Gastrocnemius medialis (tissue), 4 donors: ENCODE measurements at places on chromosomes 3 and 15.

DNA sequence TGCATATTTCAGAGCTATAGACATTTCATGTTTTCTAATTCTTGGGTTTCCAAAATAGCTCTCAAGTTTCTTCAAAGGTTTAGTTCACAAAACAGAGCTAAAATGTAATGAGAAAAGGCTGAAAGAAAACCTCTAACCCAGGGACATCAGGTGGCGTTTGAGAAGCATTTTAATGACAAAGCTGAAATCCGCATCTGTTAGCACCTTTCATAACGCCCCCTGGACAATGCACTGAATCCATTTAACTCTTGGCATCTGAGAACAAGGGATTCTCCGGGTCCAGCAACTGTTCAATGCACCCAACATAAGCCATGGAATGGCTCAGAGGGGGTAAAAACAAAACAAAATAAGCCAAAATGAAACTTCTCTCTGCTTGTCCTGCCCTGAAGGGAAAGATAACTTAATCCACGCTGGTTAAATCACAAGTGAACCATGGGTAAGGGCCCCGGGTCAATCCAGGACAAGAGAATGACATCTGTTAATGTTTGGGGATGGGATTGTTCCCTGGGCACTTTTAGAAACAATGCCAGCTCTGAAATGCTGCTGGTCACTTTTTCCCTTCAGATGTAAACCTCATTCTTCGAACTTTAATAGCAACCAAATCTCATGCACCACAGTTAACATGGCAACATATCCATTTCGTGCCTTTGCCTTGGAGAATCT lies 466.2 kb upstream of the ADAMTS9 start:
- DNase-seq = no peak

DNA sequence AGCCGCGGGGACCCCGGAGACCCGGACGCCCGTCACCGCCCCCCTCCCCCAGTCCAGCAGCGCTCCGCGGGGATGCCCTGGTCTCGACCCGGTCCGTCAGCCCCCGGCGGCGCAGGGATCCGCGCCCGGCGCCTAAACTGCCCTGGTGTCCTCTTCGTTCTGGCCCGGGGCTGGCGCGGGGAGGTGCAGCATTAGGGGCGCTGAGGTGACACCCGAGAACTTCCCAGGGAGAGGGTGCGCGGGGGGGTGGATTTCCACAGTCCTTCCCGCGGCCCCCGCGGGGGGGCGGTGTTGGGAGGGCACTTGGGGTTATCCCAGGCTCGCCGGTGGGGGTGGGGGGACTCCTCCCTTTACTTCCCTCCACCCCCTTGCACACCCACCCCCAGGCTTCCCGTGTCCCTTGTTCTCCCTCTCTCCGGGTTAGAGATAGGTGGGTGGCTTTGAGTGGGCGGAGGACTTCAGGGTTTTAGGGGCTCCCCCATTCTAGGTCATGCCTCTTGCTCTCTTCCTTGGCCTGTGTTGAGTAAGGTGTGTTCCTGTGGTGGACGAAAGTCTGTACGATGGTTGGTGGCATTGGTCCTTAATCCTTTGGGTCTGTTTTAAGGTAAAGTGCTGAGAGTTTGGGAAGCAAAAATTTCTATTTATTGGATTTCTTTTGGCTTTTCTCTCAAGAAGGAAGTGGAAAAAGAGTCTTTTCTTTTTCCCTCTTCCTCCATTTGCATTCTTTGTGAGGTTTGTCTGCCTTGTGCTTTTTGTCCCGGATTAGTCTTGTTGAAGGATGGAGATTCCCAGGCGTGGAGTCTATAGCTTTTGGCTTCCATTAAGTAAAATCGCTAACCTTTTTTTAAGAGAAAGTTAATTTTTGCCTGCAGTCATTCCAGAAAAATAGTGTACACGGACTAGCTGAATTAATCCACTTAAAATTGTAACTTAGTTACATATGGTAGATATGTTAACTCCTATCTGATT lies 811 bp downstream of the SKIL start:
- DNase-seq = peak; percentile 88

GRCh38 chr3:187518207-187518606 lies 150.0 kb downstream of the RTP4 start:
- DNase-seq = no peak

GRCh38 chr3:187594272-187594671 lies 75.9 kb downstream of the SST start:
- no peak for DNase-seq

DNA sequence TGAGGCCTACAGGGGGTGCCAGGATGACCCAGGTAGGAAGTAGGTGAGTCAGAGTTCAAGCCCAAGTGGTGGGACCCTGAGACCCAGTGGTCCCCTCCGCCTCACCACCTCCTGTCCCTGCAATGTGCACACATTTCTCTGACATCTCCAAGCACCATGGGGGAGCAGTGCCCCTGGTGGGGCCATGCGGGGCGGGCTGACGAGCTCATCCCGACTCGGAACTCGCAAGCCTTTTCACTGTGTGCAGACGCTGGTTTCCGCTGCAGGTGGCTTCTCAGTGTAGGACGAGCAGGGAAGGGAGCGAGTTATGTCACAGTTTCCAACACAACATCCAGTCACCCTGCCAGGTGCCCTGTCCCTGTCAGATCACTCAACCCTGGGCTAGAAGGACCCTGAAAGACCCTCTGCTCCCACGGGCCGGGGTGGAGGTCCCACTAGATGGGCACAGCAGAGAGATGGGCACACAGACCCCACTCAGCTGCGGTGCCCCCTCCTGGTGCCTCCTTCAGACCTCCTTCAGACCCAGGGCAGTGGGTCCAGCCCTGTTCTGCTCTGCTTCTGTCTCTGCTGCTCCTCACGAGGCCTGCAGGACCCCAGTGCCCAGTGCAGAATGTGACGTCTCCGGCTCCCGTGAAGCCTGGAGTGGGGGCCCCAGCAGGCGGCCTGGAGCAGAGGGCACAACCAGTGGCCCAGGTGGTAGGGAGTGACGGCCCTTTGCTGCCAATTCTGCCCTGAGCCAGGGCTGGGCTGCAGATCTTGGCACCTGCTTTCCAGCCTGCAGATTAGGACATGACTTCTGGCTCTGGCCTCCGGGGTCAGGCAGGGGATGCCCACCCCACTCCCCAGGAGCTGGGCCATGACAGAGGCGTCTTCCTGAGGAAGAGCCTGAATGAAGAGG lies 102.0 kb upstream of the RPL32 start:
- DNase-seq = peak; percentile 53

DNA sequence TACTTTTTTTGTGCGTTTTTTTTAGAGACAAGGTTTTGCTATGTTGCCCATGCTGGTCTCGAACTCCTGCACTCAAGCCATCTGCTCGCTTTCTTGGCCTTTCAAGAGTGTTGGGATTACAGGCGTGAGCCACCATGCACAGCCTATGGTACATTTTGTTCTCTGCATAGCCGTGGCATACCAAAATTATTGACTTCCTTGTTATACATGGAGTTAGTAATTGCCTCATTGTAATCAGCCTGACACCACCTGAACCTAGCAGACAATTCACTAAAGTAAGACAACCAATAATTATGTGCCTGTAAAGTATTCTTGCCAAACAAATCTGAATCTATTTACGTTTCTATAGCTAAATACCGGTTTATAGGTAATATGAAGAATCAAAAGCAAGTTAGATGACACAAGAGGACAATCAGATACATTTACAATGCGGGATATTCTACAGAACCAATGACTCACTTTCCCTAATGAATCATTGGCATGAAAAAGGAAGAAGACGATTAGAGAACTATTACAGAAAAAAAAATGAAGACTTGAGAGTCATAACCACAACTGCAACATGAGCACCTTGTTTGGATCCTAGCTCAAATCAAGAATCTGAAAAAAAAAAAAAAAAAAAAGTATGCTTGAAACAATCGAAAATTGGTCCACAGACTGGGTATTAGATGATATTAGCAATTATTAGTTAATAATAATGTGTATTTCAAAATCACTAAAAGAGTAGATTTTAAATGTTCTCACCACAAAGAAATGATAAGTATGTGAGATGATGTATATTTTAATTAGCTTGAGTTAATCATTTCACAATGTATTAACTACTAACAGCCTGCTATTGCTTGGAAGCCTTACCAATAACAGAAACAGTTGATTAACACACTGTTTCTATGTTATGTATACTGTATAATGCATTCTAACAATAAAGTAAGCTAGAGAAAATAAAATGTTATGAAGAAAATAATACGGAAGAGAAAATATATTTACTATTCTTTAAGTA lies 7.1 kb downstream of the GUCA1C start:
- no peak for DNase-seq
